ENCODE measurements at places on chromosomes 12 and 14.

DNA sequence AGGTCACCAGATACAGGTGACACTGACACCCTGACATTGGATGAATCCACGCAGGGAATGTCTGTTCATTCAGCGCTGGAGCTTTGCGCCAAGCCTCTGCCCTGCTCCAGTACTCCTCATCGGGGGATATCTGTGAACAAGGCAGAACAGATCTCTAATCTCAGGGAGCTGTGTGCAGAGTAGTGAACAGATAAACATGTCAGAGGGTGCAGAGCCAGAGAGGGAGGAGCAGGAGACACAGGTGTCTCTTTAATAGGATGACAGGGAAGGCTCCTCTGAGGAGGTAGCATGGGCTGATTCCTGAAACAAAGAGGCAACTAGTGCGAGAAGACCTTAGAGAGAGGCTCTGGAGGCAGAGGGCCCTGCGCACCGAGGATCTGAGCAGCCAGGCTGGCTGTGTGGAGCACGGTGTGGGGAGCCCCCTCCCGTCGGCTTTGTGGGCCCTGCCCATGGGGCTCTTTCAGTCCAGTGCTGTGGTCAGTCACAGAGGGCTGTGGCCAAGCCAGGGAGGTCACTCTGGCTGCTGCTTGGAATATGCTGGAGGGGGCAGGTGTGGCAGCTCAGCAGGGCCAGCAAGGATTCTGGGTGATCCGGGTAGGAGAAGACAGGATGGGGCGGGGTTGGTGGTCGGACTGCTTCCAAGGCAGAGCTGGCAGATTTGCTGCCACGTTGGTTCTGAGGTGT lies 55.6 kb downstream of the TECPR2 start:
- no peak for DNase-seq

DNA sequence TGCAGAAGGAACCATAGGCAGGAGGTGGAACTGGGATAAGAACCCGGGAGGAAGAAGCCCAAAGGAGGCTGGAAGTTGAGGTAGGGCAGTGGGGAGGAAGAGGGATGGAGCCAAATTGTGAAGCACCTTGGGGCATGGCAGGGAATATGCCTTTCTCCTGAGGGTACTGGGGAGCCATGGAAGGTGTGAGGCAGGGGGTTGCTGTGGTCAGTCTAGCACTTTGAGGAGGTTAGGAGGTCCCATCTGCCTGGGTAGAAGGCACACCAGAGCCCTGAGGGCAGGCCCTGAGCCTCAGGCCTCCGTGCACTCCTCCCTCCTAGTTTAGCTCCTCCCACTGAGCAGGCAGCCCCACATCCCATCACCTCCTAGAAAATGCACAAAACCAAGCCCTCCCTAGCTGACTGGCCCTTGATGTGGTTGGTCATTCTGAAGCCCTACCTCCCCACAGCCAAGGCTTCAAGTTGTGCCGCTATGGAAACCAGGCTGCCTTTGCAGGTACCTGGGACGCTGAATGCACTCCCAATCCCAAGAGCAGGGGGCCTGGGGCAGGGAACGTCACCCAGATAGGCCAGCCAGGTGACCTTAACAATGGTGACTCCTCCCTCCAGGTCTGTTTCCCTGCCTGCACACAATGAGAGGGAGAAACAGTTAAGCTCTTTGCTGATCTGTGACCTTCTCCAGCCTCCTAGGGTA lies 15.1 kb downstream of the PHETA1 start:
- no peak for DNase-seq

GRCh38 chr12:56808954-56809353 lies 45.8 kb downstream of the HSD17B6 start:
- no peak for DNase-seq

DNA sequence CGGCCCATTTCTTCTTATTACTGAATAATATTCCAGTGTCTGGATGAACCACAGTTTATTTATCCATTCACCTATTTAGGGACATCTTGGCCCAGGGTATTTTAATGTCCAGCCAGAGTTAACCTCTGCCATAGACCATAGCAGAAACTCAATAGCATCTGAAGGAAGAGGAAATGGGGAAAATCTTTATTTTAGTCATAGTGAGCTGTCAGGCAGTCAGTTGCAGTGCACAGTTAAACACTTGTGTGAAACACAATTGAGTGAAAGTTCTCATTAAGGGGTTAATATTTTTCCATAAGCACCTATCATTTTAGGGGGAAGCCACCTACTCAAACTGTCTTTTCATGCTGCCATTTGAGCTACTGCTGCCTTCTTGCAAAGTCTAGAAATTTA lies 197.3 kb upstream of the PPFIA2 start:
- no peak for DNase-seq

- no peak for DNase-seq
These were observed 70.5 kb downstream of the TBC1D30 start for GRCh38 chr12:64894827-64895475.

All from CD8-positive, alpha-beta memory T cell (primary cell).